AML-193 (cell line): ENCODE measurements at places on chromosomes 2 and 18.
A peak's percentile ranks its signal among the peaks of the same experiment; 100 is the strongest.

- DNase-seq = no peak
Observed at GRCh38 chr2:239726631-239727181, 298.4 kb downstream of the NDUFA10 start.

GRCh38 chr2:65867446-65867845 lies 435.0 kb upstream of the SPRED2 start:
- no peak for DNase-seq

DNA sequence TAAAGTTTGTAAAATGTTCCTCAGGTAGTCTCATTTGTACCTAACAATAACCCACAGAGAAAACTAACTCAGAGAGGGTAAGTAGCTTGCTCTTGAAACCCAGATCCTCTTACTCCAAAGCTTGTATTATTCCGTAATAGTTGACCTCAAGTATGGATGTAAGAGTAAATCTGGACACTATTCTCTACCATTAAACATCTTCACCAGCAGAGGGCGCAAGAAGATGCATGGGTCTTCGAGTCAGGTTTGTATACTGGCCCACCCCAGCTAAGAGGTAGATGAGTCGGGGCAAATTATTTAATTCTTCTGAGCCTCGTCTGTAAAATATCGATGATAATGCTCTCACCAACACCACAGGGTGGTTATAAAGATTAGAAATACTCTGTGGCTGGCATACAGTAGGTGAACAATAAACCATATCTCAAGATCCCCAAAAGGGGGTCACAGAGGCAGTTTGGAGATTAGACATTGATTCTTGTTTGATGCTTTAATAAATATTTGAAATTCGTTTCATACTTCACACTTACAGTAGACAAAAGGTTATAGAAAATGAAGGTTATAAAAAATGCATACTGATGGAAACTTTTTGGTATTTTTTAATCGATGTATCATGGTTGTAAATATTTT lies 3.5 kb upstream of the CABLES1 start:
- DNase-seq = peak; percentile 62

GRCh38 chr2:146189541-146189940 lies 1655.3 kb upstream of the ACVR2A start:
- DNase-seq = no peak

GRCh38 chr2:176088937-176089842 lies 3.3 kb upstream of the HOXD13 start:
- DNase-seq = no peak

- no peak for DNase-seq
Observed at GRCh38 chr2:79512442-79513401, at the start of gene CTNNA2. CTNNA2 (plus strand) TSS chr2:79513051.

- peak; percentile 22 for DNase-seq
Observed at GRCh38 chr2:238247002-238247822, 7.4 kb upstream of the HES6 start.

GRCh38 chr2:86027922-86028765 lies 77.5 kb downstream of the POLR1A start:
- no peak for DNase-seq

DNA sequence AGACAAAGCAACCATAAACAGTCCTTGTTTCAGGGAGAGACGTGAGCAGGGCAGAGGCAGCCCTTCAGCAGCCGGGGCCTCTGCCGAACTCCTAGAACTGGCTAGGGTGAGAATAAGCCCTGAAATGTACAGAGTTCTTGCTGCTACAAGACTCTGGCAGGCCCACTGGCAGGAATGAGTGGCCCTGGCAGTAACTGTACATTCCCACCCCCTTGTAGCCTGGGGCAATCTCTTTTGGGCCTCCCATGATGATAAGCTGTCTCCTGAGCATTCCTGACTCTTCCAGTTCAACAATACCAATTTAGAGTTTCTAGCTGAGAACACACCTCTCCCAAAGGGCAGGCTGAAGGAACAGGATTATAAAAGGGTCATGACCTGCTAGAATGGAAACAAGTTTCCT lies 54.3 kb downstream of the HAUS1 start:
- no peak for DNase-seq

DNA sequence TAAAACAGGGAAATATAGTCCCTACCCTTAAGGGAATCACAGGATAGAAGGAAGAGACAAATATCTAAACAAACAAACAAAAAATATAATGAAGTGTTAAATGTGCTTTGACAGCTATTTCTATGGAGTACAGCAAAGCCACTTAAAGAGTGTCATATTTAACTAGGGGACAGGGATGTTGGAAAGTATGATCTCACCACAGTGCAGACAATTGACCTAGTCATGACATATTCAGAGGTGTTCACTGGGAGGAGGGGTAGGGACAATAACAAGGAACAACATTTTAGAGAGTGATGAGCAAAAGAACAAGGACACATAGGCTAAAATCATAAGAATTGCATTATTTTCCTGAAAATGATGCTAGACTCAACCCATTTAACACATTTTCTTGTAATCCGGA lies 107.5 kb downstream of the TMEM163 start:
- DNase-seq = no peak

GRCh38 chr2:221347471-221347870 lies 224.6 kb downstream of the EPHA4 start:
- no peak for DNase-seq

- no peak for DNase-seq
Observed at GRCh38 chr2:218970894-218971293, 11.4 kb downstream of the CDK5R2 start.

DNA sequence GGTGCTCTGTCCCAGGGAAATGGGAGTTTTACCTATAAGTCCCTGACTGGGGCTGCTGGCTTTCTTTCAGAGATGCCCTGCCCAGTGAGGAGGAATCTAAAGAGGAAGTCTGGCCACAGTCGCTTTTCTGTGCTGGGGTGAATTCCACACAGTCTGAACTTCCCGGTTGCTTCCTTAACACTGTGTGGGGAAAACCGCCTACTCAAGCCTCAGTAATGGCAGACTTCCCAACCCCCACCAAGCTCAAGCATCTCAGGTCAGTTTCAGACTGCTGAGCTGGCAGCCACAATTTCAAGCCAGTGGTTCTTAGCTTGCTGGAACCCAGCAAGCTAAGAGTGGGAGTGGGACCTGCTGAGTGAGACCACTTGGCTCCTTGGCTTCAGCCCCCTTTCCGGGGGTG lies 54.9 kb downstream of the NUP35 start:
- DNase-seq = no peak

- no peak for DNase-seq
Observed at GRCh38 chr2:108910011-108910431, 79.0 kb downstream of the EDAR start.

DNA sequence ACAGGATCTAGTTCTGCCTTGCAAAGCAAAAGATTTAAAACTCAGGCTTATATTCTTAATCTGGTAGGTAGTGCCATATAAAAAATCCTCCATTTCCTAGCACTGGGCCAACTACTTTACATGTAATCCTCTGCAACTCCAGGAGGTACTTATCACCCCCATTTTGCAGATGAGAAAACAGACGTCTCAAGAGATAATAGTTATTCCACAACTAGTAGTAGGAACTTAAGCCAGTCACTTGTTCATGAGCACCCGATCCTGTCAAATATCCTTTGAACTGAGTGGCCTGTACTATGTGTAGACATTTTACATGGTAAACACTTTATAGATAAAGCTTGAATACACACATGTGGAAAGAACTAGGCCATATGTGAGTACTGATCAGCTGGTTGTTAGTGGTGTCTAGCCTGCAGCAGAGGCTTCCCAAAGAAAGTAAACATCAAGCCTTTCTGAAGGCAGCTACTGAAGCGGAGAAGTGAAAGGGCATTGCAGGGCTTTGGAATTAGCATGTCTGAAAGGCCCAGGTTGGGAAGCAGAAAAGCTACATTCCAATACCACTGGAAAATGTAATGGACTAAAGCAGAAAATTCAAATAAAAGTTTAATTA lies 48.0 kb downstream of the NAB1 start:
- DNase-seq = no peak

DNA sequence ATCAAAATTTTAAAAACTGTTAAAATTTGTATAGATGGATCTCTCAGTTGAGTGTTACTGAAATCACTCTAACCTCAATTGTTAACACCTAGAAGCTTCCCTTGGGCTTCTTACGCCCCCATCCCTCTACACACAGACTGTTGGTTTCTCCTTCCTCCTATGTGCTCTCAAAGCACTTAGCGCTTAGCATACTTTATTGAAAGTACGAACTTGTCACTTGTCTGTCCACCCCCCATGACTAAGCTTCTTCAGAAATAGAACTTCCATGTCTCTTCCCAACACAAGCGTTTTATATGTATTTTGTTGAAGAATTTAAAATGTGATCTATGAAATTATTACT lies 441 bp downstream of the MPHOSPH10 start:
- DNase-seq = peak; percentile 23

DNA sequence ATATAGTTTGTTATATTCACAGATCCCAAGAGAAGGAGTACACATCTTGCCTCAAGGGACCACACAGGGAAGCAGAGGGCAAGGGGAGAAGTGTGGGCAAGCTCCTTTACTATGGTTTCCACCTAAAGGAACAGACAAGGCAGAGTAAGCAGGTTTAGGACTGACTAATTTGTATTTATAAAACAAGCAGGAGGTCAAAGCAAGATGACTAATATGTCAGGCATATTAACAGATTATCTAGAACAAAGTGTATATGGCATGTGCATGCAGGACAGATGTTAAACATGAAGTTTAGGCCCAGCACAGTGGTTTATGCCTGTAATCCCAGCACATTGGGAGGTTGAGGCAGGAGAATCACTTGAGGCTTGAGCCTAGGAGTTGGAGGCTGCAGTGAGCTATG lies 3.7 kb upstream of the LRP2 start:
- no peak for DNase-seq

DNA sequence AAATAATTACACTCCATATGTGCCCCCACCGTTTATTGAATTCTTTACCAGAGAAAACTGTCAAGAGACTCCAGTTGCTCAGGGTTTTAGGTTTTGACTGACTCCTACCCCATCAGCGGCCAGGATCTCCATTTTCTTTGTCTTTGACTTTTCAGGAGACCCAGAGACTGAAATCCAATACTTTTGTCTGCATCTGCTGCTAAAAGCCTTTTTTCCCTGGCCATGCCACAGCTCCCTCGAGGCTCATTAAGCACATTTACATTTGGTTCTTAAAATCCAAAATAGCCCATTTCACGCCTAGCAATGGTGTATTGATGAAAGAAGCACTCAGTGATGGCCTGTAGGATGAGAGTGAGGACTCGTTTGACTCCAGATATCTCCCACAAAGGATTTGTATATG lies 332.6 kb upstream of the ACVR2A start:
- DNase-seq = no peak

DNA sequence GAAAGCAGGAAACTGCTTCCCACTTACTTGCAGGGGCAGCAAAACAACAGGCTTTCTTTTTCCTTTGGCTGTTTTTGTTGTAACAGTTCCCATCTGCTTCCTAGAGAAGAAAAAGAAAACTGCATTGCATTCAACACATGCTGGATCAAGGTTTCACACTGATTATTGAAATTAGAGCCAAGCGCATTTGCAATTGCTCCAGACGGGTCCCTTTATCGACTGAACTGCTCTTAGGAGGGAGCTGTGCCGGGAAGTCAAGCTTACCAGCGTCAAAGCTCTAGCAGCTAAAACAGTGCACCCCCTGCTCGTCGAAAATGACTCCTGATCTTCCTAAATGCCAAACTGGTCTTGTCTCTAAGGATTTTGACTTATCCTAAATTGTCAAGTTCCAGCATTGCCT lies 164.0 kb upstream of the SESTD1 start:
- DNase-seq = no peak

DNA sequence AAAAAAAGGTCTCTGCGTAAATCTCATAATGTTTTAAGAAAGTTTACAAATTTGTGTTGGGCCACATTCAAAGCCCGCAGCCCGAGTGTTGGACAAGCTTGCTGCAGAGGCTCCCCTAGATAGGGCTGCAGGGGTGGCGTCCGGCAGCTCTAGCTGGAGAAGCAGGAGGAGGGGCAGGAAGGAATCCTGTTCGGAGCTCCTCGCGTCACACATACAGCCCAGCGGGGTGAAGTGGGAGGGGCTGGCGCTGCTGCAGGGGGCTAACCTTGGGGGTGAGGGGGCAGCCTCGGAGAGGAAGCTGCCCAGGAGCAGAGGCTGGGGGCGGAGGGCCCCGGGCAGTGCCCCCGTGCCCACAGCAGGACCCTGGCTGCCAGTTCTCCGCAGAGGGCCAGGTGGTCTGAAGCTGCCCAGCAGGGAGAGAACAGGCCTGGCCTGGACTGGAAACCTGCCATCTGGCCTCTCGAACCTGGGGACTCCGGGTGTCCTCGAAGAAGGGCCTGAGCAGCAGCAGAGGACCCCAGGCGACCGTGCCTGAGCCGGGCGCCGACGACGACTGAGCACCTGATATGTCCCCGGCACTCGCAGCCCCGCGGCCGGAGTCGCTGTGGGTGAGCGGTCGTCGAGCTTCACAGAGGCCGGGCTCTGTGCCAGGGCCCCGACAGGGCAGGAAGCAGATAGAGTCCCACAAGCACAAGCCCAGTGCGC lies 2.6 kb upstream of the GPR35 start:
- no peak for DNase-seq

- no peak for DNase-seq
Observed at GRCh38 chr2:146642066-146642465, 1202.8 kb upstream of the ACVR2A start.

GRCh38 chr2:112836163-112836560 lies 417 bp downstream of the IL1B start:
- DNase-seq = no peak

DNA sequence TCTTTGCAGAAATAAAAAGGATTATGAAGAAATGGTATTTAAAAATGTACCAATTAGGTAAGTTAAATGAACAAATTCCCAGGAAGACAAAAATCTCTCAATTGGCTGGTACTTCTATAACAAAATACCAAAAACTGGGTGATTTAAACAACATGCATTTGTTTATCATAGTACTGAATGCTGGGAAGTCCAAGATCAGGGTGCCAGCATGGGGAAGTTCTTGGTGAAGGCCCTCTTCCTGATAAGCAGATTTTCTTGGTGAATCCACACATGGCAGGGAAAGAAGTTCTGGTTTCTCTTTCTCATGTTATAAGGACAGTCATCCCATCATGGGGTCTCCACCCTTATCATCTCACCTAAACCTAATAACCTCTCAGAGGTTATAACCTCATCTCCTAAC lies 271.6 kb upstream of the SETBP1 start:
- no peak for DNase-seq

DNA sequence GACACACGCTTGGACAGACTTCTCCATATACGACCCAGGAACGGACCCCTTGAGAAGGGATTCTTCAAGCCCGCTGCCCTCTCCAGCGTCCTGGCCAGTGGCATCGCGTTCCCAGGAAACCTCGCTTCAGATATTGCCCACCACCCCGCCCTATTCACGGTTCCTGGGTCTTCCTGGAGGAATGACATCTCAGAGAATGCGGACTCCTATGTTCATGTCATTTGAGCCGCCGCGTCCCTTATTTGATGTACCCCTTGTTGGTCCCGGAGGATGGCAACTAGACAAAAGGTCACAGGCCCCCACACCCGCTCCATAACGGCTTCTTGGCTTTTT lies 588 bp upstream of the CCDC93 start:
- no peak for DNase-seq

DNA sequence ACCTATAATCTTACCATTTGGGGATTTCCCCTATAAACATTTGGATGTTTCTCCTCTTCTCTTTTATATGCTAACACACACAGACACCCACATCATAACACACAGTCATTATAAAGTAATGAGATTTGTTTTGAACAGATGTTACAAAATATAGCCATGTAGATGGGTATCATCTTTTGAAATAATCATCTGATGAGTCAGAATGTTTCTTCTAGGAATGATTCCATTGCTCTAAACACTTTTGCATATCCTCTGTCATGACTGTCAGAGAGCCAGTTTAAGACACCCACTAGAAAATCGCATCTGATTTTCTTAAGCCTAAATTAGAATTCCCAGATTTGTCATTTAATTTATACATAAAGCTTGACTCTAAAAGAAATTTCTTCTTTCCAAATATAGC lies 442.6 kb downstream of the CMPK2 start:
- no peak for DNase-seq

- DNase-seq = no peak
Observed at GRCh38 chr2:36322108-36322507, 33.5 kb upstream of the CRIM1 start.
